T-helper 2 cell treated with Interferon-gamma antibody and Interleukin-4, amounts not matched to agents 5 μg/mL and 100 μg/mL, for 36 hours (primary cell): ENCODE measurements at places on chromosomes 6 and 20.

DNA sequence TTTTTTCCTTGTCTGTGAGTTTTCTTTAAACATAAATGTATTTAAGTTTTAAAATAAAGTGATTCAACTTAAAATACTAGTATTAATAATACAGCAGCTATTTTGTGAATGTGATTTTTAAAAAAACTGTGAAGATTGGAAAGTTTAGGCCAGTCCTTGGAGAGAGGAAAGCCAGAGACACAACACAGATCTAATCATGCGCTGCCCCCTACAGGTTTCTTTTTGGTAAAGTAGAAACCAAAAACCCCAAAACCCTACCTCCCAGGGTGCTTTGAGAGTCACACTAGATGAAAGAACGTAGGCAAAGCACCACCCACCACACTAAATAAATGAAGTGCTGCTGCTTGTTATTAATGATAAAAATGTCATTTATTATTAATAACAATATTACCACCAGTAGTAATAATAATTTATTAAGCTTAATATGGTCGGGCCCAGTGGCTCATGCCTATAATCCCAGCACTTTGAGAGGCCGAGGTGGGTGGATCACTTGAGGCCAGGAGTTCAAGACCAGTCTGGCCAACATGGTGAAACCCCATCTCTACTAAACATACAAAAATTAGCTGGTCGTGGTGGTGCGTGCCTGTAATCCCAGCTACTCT lies 33.7 kb downstream of the SLC9A8 start:
- DNase-seq: peak; percentile 32

GRCh38 chr6:119192200-119192599 lies 113.7 kb upstream of the FAM184A start:
- no peak for DNase-seq

GRCh38 chr20:51020657-51021056 lies 2.2 kb downstream of the KCNG1 start:
- DNase-seq: no peak

DNA sequence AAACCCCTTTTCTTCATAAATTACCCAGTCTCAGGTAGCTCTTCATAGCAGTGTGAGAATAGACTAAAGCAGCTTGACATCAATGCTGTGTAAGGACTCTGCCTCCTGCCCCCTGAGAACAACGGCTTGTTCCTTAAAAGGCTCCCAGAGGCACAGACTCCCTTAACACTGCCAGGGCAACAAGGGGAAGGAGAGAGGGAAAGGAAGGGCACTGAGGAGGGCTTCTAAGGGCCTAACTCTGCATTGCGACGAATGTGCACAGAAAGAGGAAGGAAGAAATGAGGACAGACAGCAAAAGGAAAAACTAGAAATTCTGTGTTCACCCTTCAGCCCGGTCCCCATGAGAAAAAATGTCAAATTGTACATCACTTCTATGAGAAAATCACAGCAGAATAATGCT lies 74.0 kb downstream of the AGPAT4 start:
- no peak for DNase-seq

- no peak for DNase-seq
Measured at GRCh38 chr6:144149558-144149893, 791 bp upstream of the STX11 start.
